ENCODE measurements at places on chromosomes 7 and 10.
A peak's percentile ranks its signal among the peaks of the same experiment; 100 is the strongest.

- no peak for DNase-seq
Observed at GRCh38 chr7:42278344-42278743, 41.3 kb upstream of the GLI3 start.

DNA sequence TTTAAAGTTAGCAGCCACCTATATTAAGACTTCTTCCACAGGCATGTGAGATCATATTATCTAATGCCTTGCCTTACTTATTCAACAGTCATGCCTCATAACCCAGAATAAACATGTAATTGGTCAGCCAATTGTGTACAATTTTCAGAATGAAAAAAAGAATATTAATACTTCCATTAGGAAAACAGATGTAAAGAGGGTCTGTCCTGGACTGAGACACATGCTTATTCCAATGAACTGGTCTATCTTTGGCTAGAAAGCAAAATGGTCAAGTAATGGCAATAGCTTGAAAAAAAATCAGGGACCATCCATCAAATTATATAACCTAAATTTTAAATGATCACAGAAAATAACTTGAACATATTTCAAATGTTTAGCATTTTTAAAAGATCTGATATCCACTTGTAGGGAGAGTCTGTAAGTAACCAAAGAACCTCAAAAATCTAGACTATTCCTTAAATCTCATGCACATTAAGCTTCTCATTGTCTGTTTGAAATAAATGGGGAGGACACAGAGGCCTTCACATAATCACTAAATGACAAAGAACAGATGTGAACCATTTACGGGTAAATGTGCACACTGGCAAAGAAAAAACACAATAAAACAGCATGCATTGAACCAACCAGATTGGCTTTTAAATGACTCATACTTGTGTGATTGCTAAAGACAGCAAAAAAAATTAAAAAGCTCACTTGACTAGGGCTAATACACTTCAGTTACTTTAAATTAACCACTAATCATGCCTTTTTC is 568.8 kb upstream of the PCDH15 start:
- DNase-seq = no peak

GRCh38 chr10:133241501-133242205 is 4.0 kb downstream of the VENTX start:
- DNase-seq = peak; percentile 45

- no peak for DNase-seq
Observed at GRCh38 chr7:47078241-47078640, 503.7 kb downstream of the TNS3 start.

GRCh38 chr7:44754802-44755697 is 6.4 kb downstream of the ZMIZ2 start:
- DNase-seq = no peak

DNA sequence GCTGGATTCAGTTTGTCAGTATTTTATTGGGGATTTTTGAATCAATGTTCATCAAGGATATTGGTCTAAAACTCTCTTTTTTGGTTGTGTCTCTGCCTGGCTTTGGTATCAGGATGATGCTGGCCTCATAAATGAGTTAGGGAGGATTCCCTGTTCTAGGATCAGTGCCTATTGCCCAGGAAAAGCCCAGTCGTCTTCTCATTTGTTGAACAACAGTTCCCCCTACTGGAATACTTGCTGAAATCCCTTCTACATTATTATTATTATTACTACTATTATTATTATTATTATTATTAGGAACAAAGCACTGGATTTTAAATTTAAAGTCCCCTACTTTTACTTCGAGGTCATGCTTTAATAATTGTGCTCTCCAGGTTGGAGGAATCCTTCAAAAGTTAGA is 528.9 kb downstream of the MAGI2 start:
- DNase-seq = peak; percentile 1

DNA sequence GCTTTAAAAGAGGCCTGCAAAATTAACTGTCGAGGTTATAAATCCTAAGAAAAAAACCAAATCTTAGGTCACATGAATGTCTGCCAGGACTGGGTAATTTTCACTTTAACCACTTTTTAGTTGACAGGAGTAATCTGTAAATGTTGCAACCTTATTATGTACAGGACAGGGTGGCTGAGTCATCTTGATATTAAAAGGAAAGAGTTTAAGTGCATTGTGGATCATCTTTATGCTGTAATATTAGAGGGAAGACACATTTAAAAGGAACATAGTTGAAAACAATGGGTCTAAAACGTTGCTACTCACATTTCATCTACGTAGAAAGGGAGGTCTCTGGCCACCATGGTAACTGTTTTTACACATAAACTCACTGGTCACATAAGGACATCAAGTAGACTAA is 115.5 kb downstream of the LSMEM1 start:
- no peak for DNase-seq

DNA sequence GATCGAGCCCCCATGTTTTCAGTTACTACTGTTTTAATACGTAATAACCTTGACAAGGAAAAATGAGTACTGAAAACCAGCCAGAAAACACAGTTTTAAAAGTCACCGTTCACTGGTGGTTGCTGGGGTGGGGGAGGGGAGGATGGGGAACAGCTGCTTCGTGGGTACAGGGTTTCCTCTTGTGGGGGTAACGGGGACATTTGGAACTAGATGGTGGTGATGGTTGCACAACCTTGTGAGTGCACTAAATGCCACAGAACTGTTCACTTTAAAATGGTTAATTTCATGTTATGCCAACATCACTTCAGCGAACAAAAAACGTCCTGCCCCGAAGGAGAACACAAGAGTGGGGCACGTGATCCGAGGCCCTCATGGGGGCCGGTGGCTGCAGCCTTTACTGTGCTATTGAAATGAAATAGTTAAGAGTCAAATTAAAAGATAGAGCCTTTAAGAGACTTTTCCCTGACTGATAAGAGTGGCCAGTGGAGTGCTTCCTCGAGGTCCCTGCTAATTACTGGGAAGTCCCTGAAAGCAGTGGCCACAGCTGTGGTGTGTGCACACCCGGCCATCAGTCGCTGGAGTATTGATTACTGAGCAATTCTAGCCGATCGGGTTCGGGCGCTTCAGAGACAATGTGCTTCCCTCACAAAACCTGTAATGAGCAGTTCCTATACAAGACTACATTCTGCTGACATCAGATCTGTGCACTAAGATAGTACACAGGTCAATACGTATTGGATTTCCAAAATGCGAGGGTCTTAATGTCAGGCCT is 80.3 kb downstream of the EBF3 start:
- DNase-seq = no peak

DNA sequence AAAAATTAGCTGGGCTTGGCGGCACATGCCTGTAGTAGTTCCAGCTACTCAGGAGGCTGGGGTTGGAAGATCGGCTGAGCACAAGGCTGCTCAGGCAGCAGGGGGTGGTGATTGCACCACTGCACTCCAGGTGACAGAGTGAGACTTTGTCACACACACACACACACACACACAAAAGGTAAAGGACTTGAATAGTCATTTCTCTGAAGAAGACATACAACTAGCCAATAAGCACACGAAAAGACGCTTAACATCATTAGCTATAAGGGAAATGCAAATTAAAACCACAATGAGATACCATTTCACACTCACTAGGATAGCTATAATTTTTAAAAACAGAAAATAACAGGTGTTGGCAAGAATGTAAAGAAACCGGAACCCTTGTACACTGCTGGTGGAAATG is 48.6 kb downstream of the HIP1 start:
- DNase-seq = peak; percentile 54

DNA sequence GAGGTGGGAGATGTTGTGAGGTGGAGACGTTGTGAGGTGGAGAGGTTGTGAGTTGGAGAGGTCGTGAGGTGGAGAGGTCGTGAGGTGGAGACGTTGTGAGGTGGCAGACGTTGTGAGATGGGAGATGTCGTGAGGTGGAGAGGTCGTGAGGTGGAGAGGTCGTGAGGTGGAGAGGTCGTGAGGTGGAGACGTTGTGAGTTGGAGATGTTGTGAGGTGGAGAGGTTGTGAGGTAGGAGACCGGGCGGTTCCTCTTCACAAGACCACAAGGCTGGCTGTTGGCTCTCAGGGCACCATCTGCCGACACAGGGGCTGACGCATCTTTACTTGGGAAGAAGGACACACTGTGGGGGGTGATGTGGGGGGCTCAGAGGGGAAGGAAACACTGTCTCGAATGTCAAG is 34.7 kb upstream of the SHH start:
- DNase-seq = no peak

GRCh38 chr7:34064519-34065158 is 159.3 kb downstream of the BMPER start:
- DNase-seq = no peak

- DNase-seq = no peak
Observed at GRCh38 chr7:30175180-30175579, 40.4 kb downstream of the MTURN start.

DNA sequence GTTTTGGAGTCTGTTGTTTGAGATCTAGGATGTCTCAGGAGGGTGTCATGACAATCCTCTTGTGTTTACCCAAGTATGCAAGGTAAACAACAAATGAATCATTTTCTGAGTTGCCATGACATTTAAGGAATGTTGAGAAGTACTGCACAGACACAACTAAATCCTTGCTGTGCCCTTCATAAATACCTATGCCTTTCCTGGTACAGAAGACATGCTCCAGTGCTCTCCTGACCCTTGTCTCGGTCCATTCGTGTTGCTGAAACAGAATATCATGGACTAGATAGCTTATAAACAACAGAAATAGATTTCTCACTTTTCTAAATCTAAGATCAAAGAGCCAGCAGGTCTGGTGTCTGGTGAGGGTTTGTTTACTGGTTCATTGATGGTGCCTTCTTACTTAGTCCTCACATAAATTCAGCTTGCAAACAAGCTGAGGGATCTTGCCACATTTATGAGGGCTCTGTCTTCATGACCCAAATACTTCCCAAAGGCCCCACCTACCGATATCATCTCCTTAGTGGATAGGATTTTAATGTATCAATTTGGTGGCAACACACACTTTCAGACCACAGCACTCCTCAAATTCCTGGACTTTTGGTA is 341.8 kb upstream of the SEMA3A start:
- no peak for DNase-seq

GRCh38 chr10:101859530-101859929 is 15.9 kb upstream of the KCNIP2 start:
- DNase-seq = peak; percentile 63

- no peak for DNase-seq
Observed at GRCh38 chr7:132488634-132489302, 87.5 kb downstream of the PLXNA4 start.

GRCh38 chr10:73625884-73626752 is 15.2 kb downstream of the MYOZ1 start:
- DNase-seq = peak; percentile 99

DNA sequence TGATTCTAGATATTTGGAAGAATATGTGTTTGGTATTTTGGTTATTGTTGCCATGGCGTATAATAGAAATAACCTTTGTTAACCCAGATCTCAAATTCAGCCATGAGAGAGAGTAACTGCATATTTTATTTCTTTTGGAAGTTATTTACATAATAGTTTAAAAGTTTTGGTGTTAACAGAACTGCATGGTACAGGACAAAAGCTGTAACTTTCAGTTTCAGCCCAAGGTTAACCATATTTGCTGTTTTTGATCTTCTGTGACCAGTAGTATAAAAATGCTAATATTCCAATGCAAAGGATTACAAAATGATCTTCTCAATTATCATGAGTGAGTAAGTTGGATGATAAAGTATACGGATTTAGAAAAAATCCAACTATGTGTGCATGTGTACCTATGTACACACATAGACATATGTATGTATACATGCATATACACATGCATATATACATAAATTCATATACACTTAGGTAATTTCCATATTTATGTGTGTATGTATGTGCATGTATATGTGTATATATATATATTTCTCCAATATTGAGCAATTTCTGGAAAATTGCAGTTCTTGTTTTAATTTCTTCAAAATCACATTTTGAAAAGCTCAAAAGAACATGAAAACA is 38.0 kb upstream of the PIP4K2A start:
- DNase-seq = no peak

- DNase-seq = no peak
Observed at GRCh38 chr10:70559861-70560260, 42.7 kb downstream of the PRF1 start.

DNA sequence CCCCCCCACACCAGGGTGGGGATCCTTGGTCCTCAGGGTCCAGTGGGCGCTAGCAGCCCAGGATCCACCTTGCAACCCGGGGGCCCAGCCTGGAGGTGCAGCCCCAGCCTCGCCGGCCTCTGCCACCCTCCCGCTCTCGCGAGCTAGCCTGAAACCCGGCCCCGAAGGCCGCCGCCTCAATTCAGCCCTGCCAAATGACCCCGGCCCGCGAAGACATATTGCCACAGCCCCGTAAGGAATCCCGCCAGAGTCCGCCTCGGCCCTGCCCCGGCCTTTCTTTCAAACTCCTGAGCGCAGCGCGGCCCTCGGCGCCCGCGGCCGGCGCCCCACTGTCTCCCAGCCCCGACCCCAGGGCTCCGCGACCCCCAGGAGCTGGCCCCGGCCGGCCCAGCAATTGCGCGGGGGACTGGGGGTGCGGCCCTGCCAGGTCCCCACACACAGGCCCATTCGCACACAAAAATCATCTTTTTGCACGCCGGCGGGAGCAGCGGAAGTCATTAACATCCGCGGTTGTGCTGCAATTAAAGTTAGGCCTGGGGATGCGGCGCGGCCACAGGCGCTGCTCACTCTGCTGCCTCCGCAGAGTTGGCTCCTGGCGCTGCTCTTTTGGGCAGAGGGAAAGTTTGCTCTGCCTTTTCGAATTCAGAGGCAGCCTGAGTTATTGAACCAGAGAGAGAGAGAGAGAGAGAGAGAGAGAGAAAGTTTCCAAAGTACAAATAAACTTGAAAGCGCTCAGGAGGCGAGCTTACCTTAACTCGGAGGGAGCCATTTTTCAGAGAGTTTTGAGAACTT is 4.0 kb downstream of the HOXA5 start:
- no peak for DNase-seq

- DNase-seq = no peak
Observed at GRCh38 chr7:38881015-38881414, 28.0 kb downstream of the VPS41 start.

- no peak for DNase-seq
Observed at GRCh38 chr7:14760730-14761478, 141.6 kb downstream of the DGKB start.

DNA sequence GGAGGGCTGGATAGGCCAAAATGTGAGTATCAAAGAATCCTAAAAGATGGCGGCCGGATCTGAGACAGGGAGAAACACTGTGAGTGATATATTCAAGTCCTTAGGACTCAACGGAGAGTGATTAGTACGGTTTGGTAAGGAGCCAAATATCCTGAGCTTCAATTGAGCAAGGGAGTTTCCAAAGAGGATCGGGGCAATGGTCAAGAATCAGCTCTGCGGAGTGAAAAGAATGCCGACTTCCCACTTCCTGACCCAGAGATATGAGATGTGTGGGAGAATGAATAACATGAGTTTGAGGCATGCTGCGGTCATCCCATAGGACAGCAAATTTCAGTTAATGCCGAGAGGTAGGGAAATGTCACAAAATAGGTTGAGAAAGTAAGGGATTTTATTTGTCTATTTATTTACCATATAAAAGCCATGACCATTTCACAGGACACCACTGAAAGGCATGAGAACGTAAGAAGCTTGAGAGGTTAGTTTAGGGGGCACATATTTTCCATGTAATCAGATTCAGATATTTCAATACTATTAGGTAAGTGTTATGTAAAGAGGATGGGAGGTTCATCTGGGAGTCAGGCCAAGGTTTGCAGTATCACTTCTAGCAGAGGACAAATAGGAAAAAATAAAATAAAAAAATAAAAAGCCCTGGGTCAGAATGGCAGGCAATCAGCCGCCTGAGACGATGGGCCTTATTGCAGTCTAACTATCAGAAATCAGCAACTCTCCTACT is 165.6 kb downstream of the HGF start:
- DNase-seq = no peak

GRCh38 chr7:45155357-45155900 is 2.2 kb upstream of the RAMP3 start:
- DNase-seq = no peak

GRCh38 chr7:128172151-128172550 is 68.9 kb upstream of the LEP start:
- no peak for DNase-seq

- DNase-seq = no peak
Observed at GRCh38 chr10:110505130-110505770, 7.5 kb downstream of the DUSP5 start.
